ENCODE measurements at places on chromosomes 1 and 21.

DNA sequence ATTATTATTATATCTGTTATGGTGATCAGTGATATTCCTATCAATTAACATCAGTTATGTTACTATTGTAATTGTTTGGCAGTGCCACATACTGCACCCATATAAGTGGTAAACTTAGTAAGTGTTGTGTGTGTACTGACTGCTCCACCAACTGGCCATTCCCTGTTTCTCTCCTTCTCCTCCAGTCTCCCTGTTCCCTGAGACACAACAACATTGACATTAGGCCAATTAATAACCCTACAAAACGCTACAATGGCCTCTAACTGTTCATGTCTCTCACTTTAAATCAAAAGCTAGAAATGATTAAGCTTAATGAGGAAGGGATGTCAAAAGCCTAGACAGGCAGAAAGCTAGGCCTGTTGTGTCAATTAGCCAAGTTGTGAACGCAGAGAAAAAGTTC is 6.6 kb upstream of the THRAP3 start:
- DNase-seq = no peak

DNA sequence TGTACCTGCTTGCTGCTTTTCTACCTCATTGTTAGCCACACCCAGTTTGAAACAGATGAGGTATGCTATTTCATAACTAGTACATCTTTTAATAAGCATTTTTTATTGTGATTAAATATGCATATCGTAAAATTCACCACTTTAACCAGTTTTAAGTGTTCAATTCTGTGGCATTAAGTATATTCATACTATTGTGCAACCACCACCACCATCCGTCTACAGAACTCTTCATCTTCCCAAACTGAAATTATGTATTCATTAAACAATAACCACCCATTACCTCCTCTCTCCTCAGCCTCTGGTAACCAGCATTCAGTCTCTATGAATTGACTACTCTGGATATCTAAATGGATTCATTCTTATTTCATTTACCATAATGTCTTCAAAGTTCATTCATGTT is 20.1 kb downstream of the DR1 start:
- DNase-seq = no peak

GRCh38 chr1:201374364-201374763 is 3.1 kb downstream of the TNNT2 start:
- DNase-seq = no peak

DNA sequence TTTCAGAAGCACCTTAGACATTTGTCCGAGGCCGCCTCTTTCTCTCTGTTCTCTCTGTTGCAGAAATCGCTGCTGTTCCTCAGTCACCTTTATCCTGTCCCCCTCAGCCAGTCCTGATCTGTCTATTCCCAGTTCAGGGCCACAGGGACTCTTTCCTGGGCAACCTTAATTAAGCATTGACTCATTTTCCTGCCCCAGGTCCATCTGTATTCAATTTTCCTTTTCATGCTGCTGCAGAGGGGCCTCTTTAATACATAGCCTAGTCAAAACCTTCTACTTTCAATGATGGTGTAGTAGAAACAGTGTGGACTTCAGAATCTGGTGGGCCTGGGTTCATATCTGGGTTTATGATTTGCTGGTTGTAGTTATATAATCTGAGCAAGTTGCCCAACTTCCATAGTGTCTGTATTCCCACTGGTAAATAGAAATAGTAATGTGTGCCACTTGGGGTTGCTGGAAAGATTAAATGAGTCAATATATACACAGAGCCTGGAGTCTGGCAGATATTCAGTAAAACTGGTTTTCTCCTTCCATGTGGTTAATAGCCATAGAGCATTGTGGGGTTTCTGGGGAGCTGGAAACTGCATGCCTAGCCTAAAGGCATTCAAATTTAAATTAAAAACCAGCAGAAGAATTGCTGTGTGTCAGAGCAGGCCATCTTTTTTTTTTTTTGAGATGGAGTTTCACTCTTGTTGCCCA is 4.5 kb downstream of the TRAF5 start:
- DNase-seq = no peak

DNA sequence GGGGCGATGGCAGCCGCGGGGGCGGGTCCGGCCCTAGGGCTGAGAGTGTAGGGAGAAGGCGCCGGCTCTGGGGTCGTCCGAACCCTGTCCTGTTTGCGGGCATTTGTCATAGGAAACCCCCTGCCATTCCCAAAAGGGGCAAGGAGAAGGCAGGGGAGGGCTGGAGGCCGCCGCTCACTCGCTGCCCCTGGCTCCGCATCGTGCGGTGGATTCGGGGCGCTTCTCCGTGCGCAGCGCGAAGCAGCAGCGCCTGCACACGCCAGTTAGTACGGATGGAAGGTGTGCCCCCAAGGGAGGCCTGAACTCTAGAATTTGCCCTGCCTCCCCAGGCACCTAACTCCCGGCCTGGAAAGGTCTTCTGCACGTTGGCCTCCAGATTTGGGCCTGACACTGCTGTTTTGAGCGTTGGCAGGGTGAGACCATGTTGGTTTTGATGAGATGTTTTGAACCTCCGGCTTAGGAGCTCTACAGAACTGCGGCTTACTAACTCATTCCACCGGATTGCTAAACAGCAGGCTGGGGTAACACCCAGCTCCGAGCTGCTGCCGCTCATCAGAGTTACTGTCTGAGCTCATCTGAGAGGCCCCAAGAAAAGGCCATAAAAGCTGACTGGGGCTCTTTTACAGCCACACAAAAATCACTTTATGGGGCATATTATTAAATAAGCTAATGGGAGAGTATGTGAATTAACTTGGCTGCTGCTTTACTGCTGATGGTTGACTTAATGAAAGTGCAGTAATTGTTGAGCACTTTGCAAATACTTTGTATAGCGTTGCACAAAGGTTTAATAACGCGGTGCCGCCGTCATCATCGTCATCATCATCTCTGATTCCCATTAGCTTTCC is 987 bp downstream of the GPR137B start:
- no peak for DNase-seq

DNA sequence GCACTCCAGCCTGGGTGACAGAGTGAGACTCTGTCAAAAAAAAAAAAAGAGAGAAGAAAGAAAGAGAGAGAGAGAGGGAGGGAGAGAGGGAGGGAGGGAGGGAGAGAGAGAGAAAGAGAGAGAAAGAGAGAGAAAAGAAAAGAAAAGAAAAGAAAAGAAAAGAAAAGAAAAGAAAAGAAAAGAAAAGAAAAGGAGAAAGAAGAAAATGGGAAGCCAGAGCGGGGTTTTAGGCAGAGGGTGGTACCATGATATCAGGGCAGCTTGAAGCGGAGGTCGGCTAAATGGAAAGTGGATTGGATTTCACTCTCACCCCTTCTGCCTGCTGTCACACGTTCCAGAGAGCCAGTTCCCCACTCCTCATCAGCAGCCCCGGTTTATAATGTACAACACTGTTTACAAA is 1.9 kb downstream of the TMCO4 start:
- DNase-seq = no peak

- DNase-seq = no peak
These were observed 296.0 kb downstream of the HHAT start for GRCh38 chr1:210624722-210625121.

DNA sequence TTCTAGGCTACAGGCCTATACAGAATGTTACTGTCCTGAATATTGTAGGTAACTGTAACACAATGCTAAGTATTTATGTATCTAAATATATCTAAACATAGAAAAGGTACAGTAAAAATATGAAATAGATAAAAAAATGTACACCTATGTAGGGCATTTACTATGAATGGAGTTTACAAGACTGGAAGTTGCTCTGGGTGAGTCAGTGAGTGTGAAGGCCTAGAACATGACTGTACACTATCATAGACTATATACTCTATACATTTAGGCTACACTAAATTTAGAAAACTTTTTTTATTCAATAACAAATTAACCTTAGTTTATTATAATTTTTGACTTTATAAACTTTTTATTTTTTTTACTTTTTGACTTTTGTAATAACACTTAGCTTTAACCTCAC is 136.9 kb downstream of the DUSP10 start:
- DNase-seq = no peak

- no peak for DNase-seq
These were observed 233.0 kb downstream of the RWDD3 start for GRCh38 chr1:95467036-95467435.

DNA sequence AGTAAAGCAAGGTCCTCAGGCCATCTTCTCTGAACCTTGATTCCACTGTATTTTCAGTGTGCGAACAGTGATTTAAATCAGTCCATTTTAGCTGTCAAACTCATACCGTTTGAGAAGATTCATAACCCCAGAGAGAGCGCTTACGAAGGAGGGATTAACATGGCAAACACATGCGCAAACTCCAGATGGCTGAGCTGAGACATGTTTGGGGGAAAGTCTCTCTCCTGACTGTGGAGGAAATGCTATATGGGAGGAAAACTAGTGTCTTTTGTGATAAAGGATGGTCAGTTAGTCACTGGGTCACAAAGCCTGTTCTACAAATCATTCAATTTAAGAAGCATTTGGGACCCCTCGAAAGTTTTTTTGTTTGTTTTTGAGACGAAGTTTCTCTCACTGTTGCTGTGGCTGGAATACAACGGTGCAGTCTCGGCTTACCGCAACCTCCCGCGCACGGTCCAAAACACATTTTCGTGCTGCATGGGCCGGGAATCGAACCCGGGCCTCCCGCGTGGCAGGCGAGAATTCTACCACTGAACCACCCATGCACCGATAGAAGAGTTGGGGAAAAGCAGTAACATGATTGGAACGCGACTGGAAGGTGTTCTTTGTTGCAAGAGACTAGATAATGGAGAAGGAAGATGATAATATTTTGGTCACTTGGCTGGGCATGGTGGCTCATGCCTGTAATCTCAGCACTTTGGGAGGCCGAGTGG is 58.4 kb upstream of the CXADR start:
- peak; percentile 47 for DNase-seq

DNA sequence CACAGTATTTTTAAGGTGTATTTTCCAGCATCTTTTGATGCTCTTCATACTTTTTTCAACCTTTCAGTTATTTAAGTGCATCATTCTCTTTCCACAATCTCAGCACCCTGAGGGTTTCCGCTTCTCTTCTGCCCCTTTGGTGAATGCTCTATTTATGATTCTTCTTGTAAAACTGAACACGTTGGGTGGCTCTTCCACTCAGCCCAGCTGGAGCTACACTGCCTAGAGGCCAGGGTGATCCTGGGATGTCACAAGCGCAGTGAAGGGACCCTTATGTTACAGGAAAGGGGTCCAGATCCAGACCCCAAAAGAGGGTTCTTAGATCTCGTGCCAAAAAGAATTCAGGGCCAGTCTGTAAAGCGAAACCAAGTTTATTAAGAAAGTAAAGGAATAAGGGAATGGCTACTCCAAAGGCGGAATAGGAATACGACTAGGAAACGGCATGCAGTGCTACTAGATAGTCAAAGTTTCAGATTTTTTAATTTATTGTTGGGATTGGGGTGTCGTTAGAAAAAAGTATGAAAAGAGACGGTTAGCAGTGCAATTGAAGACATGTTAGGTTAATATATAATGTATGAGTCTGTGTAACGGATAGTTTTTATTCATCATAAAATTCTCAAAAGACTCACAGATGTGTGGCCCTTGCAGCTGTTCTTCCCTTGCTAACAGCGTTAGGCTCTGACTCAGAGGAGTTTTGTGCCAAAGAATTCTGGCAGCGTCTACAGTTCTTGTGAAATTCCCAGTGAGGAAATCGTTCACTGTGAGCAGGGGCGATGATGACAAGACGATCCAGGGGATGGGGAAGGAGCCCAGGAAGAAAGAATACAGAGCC is 14.4 kb upstream of the ERVH48-1 start:
- no peak for DNase-seq

GRCh38 chr1:206892351-206892984 is 4.8 kb upstream of the IL24 start:
- DNase-seq = no peak

GRCh38 chr1:20081353-20081810 is 11.4 kb downstream of the PLA2G5 start:
- no peak for DNase-seq

DNA sequence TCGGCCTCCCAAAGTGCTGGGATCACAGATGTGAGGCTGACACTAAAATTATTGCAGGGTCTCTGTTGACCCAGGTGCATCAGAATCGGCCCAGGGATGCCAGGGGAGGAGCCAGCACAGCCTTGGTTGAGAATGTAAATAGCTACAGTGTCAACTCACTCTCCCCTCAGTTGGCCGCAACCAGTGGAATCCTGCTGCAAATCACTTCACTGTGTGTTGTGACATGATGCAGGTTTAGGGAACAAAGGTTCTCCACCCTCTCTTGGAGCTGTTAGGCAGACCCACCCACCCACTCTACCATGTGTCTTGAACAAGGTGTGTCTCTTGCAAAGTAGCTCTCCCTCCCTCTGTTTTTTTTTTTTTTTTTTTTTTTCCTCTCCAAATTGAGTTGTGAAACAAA is 60.5 kb upstream of the SOD1 start:
- DNase-seq = no peak

GRCh38 chr21:26732432-26733221 is 112.6 kb downstream of the ADAMTS1 start:
- no peak for DNase-seq

DNA sequence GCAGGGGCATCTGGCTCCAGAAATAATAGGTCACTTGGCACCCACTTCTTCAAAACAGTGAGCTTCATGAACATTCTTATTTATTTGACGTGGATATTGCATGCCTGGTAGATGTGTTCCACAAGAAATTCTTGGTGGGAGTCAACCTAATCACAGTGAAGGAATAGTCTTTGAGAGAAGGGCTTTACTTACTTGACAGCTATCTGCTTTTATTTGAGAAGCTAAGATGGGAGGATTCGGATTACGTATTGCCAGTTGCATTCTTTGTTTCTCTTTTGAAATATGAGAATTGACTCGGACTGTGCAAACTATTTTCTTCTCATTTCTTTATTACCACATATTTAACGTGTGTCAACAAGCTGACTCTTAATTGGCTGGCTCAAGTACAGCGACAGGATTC is 117.2 kb downstream of the FASLG start:
- no peak for DNase-seq

DNA sequence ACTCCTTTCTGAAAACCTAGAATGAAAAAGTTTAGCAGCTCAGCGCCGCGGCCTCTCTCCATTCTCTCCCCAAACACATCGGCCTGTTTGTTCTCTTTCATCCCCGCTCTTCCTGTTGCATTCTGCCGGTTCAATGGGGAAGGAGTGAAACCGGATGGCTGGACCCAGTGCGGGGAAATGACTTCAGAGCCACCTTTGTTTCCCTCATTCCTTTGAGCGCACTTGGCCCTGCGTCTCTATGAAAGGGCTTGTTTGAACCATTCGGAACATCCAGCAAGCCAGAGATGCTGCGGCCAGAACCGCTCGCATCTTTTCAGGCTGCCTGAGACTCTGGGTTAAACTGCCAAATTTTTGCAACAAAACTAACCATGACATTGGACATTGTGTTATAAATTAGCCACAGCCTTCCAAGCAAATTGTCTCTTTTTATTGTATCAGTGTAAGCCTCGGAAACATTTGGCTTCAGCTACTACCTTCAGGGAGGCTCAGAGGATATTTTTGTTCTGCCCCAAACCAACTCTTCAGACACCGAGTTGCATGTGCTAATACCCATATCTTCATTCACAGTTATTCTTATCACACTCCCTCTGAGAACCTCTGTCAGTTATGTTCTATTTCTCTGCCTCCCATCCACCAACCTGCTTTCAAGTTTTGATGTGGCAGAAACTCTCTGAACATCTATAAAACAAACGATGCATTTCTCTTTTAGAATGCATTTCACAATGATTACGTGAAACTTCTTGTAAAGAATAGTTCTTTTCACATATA is 5.1 kb upstream of the OLIG1 start:
- DNase-seq = no peak

All from D721Med (cell line).